ENCODE measurements at places on chromosomes 5 and 9.

DNA sequence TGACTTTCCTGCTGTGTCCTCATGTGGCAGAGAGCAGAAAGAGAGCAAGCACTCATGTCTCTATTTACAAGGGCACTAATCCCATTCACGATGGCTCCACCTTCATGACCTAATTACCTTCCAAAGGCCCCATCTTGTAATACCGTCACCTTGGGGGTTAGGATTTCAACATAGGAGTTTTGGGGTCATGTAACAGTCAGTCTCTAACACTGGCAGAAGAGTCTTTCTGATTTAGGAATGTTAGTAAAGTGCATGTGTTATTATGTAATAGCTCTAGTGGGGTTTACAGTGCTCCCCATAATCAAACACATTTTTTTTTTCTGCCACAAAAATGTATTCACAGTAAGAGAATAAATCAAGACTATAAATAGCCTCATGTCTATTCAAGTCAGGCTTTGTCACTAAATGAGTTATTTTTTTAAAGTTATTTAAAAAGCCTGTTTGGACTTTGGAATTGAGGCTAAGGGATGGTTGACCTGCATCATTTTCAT is 19.1 kb downstream of the GALNT10 start:
- DNase-seq, result no peak

GRCh38 chr9:117691367-117691766 is 12.8 kb upstream of the TLR4 start:
- DNase-seq, result no peak

DNA sequence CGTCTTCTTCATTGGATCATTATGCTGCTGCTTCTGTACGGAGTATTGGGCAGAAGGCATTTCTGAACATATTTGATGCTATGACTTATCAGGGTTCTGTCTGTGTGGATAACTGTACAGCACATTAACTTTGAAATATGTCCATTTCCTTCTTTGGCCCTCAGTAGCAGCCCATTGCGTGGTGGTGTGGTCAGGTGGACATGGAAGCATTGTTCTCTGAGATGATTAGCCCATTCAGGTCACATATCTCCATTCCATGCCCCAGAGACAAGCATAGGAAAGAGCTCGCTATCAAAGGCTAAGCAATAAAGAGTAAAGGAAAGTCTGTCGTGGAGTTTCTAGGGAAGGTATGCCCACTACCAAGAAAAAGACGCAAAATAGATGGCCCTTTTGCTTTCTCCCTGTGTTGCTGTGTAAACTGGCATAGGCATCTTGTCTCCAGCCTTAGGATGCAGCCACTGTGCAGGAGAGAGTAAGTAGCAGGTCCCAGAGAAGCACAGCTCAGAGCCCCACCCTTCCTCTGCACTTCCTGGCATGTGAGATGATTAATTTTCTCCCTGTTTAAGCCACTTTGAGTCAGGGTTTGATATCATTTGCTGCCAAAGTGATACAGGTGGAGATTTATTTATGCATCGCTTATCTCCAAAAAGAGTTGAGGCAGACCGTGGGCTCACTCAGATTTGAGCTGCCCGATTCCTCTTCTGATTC is 221.9 kb downstream of the PDZD2 start:
- DNase-seq, result no peak

- DNase-seq, result no peak
Measured at GRCh38 chr9:126049896-126050604, 276.6 kb upstream of the MVB12B start.

DNA sequence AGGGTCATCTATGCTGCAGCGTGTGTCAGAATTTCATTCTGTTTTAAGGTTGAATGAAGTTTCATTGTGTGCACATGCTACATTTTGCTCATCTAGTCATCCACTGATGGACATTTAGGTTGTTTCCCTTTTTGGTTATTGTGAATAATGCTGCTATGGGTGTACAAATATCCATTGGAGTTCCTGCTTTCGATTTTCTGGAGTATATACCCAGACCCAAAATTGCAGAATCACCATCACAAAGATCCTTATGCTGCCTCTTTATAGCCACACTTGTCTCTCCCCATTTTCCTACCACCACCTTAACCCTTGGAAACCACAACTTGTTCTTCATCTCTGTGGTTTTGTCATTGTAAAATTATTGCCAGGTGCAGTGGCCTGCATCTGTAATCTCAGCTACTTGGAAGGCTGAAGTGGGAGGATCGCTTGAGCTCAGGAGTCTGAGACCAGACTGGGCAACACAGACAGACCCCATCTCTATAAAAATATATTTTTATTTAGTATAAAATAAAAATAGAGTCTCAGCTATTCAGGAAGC is 166.2 kb downstream of the HSD17B3 start:
- no peak for DNase-seq

DNA sequence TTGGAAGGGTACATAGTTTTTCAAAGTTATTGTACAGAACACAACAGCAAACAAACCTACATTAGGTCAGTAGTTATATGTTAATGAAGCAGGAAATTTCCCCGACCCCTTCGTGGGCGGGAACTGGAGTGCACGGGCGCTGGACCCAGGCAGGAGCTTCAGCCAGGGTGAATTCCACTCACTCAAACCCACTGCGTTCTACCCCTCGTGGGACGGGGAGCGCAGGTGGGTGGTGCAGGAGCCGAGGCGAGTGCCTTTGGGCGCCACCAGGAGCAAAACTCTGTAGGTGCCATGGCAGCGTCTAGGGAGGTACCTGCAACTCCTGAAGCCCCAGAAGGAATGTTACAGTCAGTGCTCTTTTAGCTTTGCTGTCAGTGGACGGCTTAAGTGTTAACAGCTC is 29.6 kb upstream of the ERAP1 start:
- DNase-seq, result no peak

DNA sequence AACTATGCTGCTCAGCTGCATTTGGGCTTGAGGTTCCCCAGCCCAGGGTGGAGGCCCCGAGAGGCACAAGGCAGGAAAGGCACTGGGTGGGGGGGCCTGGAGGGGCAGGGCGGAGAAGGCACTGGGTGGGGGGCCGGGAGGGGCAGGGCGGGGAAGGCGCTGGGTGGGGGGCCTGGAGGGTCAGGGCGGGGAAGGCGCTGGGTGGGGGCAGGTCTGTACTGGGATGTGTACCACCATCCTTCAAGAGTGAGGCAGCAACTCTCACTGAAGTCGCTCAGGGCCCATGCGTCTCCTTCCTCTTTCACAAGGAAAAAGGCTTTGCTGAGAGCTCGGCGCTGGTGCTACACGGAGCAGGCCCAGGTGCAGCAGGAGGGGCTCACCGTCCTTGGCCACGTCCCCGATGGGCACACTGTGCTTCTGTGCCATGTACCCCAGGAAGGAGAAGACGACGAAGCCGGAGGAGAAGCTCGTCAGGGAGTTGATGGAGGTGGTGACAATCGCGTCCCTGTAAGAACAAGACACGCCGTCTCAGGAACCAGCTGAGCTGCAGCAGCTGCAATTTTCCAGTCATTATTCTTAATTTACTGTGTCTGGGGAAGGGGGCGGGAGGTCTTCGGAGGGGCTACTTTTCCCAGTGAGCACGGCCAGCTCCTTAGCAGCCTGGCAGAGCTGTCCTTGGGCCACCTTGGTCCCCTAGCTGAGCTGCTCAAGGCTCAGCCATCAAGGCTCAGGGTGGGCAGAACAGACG is 30.8 kb downstream of the SLC6A3 start:
- DNase-seq, result peak; percentile 36

DNA sequence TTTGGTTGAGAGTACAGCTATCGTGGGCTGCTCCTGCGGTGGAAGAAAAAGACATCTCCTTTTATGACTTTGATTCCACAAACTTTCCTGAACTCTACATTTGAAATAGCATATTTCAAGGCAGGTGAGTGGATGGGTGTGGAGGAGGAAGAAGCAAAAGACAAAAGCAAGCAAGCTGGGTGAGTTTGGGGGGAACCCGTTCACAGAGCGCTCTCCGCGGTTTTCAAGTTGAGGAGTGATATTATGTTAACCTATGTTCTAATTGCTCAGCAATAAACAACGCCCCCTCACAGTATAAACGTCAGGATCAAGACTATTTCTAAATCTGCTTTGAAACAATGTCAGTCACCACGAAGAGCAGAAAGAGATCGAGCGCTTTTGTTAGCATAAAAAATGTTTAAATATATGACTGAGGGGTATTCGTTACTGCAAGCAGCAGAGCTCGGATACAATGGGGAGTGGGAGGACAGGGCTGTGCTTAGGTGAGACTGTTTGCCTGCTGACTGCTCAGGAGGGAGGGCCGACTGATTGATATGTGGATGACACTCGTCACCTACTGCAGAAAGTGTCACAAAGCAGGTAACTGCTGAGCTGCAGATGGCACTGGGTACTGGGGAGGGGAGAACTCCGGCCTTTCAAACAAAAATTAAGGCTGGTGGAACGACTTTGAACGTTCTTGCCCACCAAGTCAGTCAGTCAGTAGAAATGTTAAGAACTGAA is 236.5 kb downstream of the DRD1 start:
- DNase-seq, result no peak

- DNase-seq, result no peak
Measured at GRCh38 chr5:43855452-43855851, 252.5 kb downstream of the NNT start.

DNA sequence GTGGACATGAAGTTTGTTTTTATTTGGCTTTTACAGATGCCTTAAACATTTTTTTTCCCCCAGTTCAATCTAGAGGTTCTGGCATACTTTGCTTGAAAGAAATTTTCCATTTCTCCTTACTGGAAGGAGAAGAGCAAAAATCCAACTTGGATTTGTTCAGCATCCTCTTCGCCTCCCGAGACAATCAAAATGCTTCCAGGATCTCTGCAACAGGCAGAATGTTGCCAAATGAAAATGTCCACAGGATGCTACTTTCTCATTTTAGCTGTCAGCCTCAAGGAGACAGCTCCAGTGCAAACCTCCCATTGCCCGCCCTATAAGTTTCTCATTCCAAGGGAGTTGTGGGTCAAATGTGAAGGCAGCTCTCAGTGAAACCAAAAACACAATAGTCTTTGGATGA is 1972.1 kb downstream of the MAT2B start:
- DNase-seq, result no peak

- no peak for DNase-seq
Measured at GRCh38 chr5:122322801-122323548, 10.9 kb downstream of the SNCAIP start.

DNA sequence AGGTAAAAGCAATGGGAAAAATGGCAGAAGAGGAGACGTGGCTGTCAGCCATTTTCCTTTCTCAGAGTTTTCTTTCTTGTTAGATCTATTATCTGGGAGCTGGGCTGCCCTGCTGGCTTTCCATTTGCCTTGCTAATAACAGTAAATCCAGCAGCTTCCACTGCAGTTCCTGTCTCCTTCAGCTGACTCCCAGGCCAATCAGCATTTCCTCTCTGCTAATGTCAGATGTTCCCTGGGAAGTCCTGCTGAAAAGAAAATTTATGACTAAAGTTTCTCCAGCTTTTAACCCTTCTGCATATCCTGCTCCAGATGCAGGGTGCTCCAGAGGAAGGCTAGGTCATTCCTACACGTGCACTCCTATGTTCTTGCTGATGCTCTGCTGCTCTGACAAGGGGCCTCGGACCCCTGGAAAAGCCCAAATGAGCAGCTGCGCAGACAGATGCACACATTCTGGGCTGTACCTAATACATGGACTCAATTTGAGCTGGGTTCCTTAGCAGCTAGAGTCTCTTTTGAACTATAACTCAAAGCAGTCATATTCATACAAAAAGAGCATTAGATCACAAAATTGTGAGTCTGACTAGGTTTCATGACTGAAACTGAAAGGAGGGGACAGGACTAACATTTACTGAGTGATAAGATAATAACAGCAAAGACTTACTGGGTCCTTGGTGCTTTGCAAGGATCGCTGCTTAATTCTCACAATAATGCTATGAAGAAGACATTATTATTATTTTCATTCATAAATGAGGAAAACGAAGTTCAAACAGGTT is 182.2 kb downstream of the MAPKAP1 start:
- DNase-seq, result no peak

DNA sequence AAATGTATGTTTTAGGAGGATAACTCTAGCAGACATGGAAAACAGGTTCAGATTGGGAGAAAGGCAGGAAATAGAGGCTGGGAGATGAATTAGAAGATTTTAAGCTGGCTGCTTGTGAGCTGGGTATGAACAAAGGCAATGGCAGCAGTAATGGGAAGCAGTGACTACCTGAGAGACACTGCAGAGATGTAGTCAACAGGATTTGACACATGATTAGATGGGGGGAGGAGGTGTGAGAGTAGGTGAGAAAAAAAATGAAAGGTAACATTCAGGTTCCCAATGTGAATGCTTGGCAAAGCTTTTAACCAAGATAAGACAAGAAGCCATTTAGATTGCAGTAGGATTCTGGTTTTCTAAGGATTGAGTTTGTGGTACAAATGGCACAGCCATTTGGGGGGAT is 22.8 kb upstream of the IFNE start:
- no peak for DNase-seq

DNA sequence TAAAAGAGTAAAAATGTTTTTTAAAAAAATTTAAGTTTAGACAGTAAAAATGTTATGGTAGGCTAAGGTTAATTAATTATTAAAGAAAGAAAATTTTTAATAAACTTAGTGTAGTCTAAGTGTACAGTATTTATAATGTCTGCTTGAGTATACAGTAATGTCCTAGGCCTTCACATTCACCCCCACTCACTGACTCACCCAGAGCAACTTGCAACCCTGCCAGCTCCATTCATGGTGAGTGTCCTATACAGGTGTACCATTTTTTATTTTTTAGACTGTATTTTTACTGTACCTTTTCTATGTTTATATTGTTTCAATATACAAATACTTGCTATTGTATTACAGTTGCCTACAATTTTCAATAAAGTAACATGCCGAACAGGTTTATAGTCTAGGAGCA is 234.1 kb downstream of the AUH start:
- no peak for DNase-seq

DNA sequence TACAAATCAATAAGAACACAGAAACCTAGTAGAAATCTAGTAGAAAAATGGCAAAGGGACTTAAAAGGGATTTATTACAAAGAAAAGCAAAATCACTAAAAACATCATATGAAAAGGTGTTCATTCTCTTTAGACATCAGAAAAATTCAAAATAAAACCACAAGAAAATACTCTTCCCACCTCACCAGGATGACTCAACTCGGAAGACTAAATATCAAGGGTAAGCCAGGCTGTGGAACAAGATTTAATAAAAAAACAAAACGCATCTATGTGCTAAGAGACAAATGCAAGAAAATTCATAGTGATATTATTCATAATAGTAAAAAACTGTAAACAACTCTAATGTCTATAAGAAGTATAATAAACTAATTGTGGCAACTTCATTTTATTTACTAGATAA is 181.6 kb upstream of the GHR start:
- no peak for DNase-seq

- DNase-seq, result no peak
Measured at GRCh38 chr5:159073026-159073425, 26.7 kb downstream of the EBF1 start.

DNA sequence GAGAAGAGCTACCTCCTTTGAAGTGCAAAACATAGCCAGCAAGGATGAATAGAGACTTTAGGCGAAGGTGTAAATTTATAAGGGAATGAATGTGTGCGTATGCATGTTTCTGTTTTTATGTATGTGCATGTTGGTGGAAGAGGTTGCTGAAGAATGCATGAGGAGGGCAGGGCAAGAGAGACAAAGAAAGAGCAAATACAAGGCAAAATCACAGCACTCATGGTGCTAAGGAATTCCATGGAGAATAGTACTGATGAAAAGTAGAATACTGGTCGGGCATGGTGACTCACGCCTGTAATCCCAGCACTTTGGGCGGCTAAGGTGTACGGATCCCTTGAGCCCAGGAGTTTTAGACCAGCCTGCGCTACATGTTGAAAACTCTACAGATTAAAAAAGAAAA is 762.1 kb upstream of the PTPRD start:
- DNase-seq, result no peak

- no peak for DNase-seq
Measured at GRCh38 chr5:73433982-73434342, 14.6 kb downstream of the FOXD1 start.

Measured in mucosa of descending colon (tissue), 3 donors.